ENCODE measurements at places on chromosomes 16 and 17.

DNA sequence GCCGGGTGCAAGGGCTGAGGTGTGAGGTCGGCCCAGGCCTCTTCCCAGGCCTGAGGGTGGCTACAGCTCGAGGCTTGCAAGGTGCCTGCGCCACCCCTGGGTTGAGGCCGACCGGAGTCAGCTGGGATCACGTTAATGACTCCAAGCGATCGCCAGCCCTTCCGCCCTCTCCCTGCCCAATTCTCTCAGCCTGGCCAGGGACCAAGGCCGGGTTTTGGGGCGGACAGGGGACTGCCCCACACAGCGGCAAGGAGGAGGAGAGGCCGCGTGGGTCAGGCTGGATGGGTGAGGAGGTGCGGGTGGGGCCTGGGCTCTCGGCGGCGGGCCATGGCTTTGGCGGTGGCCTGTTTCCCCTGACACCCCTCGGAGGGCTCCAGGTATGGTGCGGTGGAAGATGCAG is 3.2 kb upstream of the WDR24 start:
- DNase-seq = no peak

GRCh38 chr17:73650140-73650539 is 5.9 kb upstream of the SDK2 start:
- no peak for DNase-seq

GRCh38 chr17:74532115-74532514 is 840 bp upstream of the CD300LB start:
- peak; percentile 63 for DNase-seq

DNA sequence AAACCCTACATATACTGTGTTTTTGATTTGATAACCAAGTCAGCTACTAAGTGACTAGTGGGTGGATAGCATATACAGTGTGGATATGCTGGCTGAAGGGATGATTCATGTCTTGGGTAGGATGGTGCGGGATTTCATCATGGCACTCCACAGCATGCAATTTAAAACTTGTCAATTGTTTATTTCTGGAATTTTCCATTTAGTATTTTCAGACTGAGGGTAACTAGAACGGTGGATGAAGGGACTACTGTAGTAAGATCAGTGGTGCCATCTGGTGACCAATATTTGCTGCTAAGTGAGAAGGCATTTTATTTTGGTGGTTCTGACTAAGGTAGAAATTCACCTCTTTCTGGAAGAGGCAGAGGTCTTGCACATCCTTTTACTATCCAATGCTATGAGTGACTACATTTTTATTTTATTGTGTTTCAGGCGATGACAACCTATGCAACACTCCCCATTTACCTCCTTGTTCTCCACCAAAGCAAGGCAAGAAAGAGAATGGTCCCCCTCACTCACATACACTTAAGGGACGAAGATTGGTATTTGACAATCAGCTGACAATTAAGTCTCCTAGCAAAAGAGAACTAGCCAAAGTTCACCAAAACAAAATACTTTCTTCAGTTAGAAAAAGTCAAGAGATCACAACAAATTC is 3.1 kb downstream of the CDC6 start:
- DNase-seq = peak; percentile 82

- DNase-seq = no peak
Observed at GRCh38 chr16:1900452-1900774, 17.8 kb downstream of the HS3ST6 start.

GRCh38 chr17:57292091-57292490 is 35.8 kb downstream of the MSI2 start:
- no peak for DNase-seq

DNA sequence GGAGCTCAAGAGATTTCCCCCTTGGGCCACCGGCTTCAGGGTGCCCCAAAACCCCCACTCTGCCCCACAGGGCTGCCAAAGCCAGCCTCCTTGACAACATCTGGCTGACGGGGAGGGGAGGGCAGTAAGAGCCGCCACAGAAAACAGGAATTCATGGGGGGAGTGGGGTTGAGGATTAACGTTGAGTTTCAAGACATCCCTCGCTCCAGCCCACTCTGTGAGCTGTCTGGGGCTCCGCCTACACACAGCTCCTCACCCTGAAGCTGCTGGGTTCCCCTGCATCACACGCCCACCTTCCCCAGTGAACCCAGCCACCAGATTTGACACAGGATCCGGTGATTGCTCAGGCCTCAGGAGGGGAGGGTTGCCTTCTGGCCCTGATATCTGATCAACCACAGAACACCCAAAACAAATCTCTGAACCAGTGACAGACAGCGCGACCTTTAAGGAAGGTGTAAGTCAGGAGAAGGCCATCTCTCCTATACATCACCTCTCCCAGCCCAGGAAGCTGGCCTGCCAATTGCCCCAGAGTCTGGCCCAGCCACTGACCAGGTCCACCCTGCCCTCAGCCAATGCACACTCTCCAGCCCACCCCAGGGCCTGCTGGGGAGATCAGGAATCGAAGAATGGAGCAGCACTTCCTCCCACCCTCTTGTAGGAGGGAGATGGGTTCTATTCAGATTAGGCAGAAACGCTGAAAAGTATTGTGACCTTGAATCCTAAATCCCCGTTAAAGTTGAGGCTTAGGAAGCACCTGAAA is 132.1 kb downstream of the CLEC16A start:
- DNase-seq = no peak

DNA sequence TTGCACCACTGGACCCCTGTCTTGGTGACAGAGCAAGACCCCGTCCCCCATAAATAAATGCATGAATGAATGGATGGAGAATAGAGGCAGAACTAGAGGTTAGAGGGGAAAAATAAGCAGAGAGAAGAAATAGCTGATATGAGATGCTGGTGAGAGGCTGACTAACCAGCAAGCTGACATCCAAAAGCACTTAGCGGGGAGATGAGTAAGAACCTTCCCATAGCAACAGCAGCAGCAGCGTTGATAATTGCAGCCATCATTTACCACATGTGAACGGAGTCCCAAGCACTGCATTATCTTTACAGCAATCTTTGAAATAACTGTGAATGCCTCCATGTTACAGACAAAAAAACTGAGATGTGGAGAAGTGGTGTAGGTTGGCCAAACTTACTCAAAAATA is 777.3 kb upstream of the EEF2KMT start:
- peak; percentile 61 for DNase-seq

- peak; percentile 40 for DNase-seq
Observed at GRCh38 chr16:58339452-58339981, 44.7 kb upstream of the PRSS54 start.

- DNase-seq = no peak
Observed at GRCh38 chr16:86868070-86868469, 289.7 kb downstream of the FOXL1 start.
